Ascending aorta (tissue), 2 donors: ENCODE measurements at places on chromosomes 6 and 20.

DNA sequence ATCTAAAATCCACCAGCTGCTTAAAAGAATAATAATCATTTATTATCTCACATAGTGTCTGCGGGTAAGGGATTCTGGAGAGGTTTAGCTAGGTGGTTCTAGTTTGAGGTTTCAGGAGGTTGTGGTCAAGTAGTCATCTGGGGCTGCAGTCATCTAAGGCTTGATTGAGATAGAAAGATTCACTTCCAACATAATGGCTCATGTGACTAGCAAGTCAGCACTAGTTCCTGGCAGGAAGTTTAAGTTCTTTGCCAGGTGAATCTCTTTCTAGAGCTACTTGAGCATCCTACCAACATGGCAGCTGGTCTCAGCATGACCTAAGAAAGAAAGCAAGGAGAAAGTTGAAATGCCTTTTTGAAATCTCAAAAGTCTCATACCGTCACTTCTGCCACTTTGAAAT is 128.8 kb downstream of the EDN1 start:
- no peaks in the 10 kb centered on the region for H3K27me3 ChIP-seq
- no peak overlapping the region for H3K4me3 ChIP-seq
- H3K36me3 ChIP-seq = no peaks in the 10 kb centered on the region

- peaks cover 5% of the 10 kb centered on the region for H3K27me3 ChIP-seq
- no peaks in the 10 kb centered on the region for H3K36me3 ChIP-seq
- peak overlapping the region; percentile 70 for H3K4me3 ChIP-seq
- H3K4me1 ChIP-seq = no peaks in the 10 kb centered on the region
- DNase-seq = no peak
- H3K27ac ChIP-seq = no peak overlapping the region
Measured at GRCh38 chr6:40588070-40588384, 863 bp upstream of the LRFN2 start.

DNA sequence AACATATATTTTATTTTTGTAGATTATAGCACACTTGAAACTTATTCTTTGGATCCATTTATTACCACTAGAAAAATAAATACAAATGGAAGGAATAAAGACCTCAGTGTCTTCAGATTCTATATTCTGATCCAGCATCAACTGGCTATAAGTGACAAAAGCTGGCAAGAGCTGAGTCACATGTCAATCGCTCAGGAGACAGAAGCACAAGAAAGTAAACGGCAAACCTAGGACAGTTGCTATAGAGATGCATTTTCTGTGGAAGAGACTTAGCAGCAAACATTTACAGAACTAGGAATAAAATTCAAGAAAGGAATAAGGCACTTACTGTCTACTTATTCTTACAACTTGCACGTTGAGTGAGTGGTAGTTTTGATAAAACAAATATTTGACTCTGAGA is 230.4 kb downstream of the CLVS2 start:
- no peaks in the 10 kb centered on the region for H3K36me3 ChIP-seq
- H3K4me1 ChIP-seq = no peaks in the 10 kb centered on the region
- no peaks in the 10 kb centered on the region for H3K27me3 ChIP-seq
- no peak overlapping the region for H3K27ac ChIP-seq
- no peak overlapping the region for H3K4me3 ChIP-seq

- peak overlapping the region; percentile 62 for H3K27ac ChIP-seq
- no peaks in the 10 kb centered on the region for H3K27me3 ChIP-seq
- no peaks in the 10 kb centered on the region for H3K4me1 ChIP-seq
- peak; percentile 75 for DNase-seq
- H3K4me3 ChIP-seq = peak overlapping the region; percentile 48
Measured at GRCh38 chr6:10510592-10511367, 10.4 kb upstream of the GCNT2 start.

DNA sequence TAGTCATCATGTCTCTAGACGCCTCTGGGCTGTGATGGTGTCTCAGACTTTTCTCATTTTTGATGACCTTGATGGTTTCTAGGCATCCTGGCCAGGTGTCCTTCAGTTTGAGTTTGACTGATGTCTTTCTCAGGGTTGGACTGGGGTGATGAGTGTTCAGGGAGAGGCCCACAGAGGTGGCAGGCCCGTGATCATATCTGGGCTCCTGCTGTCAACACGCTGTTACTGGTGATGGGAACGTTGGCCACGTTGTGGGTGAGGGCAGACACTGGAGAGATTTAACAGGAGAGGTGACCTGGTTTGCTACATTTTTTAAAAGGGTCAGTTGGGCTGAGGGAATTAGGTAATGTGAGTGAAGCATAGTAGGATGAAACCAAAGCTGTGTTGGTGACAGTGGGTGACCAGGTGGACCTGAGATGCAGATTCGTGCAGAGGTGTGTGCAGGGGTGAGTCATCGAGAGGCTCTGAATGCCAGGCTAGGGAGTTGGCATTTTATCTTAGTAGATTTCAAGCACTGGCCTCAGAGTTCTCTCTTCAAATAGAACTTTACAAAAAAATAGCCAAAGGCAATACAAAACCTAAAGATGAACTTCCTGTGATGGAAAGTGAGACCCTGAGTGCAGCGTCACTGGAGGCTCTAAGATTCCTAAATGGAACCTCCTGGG is 174.1 kb downstream of the CDH26 start:
- no peak overlapping the region for H3K27ac ChIP-seq
- no peaks in the 10 kb centered on the region for H3K4me1 ChIP-seq
- no peaks in the 10 kb centered on the region for H3K36me3 ChIP-seq
- no peak for DNase-seq
- H3K4me3 ChIP-seq = no peak overlapping the region
- H3K27me3 ChIP-seq = no peaks in the 10 kb centered on the region

DNA sequence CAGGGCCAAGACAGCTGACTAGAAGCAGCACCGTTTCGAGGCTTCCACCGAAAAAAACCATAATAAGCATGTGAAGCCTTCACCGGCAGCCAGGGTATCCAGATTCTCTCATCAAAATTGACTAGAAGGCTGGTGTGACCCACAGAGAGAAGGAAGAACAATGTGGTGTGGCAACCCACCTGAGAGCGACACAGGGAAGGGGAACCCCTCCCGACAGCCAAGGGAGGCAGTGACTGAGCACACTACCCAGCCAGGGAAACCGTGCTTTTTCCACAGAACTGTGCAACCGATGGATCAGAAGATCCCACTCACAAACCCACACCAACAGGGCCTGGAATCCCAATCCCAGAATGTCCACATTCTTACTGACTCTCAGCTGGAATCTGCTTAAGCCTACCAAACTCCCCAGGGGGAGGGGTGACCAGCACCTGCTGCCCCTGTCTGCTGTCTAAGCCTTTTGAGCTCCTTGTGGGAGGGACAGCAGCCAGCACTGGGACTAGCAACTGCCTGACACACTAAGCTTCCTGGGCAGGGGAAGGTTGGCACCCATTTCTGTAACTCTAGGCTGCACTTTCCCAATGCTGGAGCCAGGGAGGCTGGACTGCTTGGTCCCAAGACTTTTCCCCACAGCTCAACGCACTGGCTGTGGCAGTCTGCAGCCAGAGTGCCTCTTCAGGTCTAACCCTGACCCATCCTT is 231.9 kb upstream of the FAM83B start:
- no peak overlapping the region for H3K27ac ChIP-seq
- H3K4me3 ChIP-seq = no peak overlapping the region
- no peaks in the 10 kb centered on the region for H3K27me3 ChIP-seq
